ENCODE measurements at places on chromosomes 1 and 21.

DNA sequence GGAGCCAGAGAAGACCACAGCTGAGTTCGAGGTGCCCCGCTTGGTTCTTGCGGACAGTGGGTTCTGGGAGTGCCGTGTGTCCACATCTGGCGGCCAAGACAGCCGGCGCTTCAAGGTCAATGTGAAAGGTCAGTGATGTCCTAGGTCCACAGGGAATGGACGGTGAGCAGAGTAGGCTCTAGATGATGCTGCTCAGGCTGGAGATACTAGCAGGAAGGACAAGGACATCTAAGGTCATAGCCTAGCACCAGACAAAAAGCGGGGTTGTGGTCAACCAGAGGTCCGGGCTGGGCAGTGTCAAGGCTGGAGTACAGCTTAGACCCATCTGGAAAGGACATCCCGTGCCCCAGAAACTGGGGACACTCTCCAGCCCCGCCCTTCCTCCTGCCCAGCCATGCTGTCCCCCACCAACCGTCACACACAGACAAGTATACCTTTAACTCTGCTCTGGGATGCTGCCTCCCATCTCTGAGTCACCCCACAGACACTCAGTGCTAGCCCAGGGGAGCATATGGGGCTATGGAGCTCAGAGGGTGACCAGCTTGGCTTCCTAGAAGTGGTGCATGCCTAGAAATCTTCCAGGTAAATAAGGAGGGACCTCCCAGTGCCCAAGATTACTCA, 8.7 kb downstream of the TIE1 start:
- no peak for DNase-seq

DNA sequence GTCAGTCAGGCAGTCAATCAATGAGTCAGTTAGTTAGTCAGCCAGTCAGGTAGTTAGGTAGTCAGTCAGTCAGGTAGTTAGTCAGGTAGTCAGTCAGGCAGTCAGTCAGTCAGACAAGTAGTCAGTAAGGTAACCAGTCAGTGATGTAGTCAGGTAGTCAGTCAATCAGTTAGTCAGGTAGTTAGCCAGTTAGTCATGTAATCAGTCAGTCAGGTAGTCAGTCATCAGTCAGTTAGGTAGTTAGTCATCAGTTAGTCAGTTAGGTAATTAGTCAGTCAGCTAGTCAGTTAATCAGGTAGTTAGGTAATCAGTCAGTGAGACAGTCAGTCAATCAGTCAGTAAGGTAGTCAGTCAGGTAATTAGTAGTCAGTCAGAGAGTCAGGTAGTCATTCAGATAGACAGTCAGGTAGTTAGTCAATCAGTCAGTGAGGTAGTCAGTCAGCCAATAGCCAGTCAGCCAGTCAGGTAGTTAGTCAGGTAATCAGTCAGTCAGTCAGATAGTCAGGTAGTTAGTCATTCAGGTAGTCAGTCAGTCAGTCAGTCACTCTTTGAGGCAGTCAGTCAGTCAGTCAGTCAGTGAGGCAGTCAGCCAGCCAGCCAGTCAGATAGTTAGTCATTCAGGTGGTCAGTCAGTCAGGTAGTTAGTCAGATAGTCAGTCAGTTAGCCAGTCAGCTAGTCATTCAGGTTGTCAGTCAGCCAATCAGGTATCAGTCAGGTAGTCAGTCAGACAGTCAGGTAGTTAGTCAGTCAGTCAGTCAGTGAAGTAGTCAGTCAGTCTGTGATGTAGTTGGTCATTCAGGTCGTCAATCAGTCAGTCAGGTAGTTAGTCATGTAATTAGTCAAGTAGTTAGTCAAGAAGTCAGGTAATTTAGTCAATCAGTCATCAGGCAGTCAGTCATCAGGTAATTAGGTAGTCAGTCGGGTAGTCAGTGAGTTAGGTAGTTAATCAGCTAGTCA, 15.3 kb downstream of the KRTAP10-1 start:
- no peak for DNase-seq

DNA sequence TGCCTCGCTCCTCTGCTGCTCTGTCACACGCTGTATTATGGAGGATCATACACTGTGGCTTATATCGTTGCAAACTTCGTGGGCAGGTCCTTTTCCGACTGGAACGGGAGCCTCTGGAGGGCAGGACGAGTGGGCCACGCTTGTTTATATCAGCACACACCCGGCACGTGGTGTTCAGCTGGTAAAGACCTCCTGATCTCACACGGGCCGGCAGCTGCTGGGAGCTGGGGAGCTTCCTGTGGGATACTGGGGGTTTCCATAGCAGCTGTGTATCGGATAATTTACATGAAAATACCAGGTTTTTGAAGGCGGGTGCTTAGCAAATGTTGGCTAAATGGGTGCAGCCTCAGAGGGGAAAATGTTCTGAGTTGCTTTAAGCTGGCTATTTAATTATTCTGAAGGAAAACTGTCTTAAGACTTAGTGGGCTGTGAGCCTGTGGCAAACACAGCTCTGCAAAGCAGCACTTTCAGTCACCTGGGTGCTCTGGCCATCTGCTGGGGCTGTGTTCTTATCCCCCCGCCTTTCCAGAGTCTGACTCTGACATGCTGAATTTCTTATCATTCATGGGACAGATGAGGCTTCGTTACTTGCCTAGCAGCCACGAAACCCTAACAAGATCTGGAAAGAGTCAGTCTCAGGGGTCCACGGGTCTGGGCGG, 103.6 kb upstream of the GCLM start:
- DNase-seq, result no peak

- DNase-seq, result no peak
Measured at GRCh38 chr1:98267423-98267822, 346.6 kb upstream of the DPYD start.

GRCh38 chr1:244948416-244948815, 84.1 kb upstream of the HNRNPU start:
- DNase-seq, result no peak
